ENCODE measurements at places on chromosomes 6 and 20. TPM values are rescaled to one million over a fixed set of nuclear protein-coding genes. Genes with fewer than 3 reads are reported as not detected.

GUCA1A gene
- not detected for total RNA-seq

LY6G6F gene
- total RNA-seq: not detected

- DNase-seq: no peak
Observed at GRCh38 chr6:126180585-126180984, 159.3 kb upstream of the CENPW start.

GRCh38 chr6:142642651-142643050 lies 302.3 kb downstream of the HIVEP2 start:
- DNase-seq: no peak

GRCh38 chr6:142926494-142927270 lies 18.3 kb downstream of the HIVEP2 start:
- DNase-seq: peak; percentile 88

All from mucosa of gallbladder (tissue), 1 donor.